Neural progenitor cell (in vitro differentiated cells): ENCODE measurements at places on chromosomes 6 and 20. TPM values are rescaled to one million over a fixed set of nuclear protein-coding genes. Genes with fewer than 3 reads are reported as not detected.

- H3K27ac ChIP-seq = no peak overlapping the region
- no peak overlapping the region for H3K4me3 ChIP-seq
- DNase-seq = no peak
- no peaks in the 10 kb centered on the region for H3K36me3 ChIP-seq
- H3K4me1 ChIP-seq = no peaks in the 10 kb centered on the region
- H3K27me3 ChIP-seq = no peaks in the 10 kb centered on the region
Observed at GRCh38 chr6:167993169-167993568, 4.3 kb upstream of the KIF25 start.

DNA sequence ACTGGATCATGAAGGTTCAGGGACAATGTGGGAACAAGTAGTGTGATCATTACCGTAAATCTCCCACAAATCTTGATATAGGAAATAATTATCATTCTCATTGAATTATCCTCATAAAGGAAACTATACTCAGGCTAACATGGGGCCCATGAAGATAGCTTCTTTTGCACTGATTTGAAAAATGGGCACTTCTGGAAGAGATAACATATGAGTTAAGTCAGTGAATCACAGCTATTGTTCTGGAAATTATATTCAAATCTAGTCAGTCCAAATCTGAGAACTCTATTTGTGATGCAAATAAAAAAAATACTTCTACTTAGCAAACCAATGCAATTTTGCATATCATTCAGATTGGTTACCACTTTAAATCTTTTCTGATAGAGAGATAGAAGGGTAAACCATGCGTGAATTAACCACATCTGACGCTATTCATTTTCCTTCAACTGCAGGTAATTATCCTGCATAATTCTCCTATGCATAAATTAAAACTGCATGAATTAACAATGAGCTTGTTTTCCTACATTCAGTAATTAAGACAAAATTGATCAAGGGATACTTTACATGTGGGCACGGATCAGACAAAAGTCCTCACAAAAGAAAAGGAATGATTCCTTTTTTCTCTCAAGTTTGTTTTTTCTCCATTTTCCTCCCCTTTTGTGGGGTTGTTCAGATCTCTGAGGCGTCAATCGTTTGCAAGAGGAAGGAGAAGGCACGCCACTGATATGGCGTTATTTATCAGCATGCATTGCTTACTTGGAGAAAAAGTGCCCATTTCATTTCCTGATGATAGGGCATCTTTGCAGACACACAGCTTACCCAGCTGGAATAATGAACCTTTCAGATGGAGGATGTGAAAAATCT, 36.4 kb downstream of the RIPOR2 start:
- H3K4me1 ChIP-seq = peaks cover 4% of the 10 kb centered on the region
- DNase-seq = no peak
- H3K4me3 ChIP-seq = no peak overlapping the region
- H3K27me3 ChIP-seq = no peaks in the 10 kb centered on the region

Gene SPATS1
- 0.25 TPM in 1 of 2 replicates, not detected in the other for total RNA-seq

Gene C20orf141
- total RNA-seq = not detected in 2 replicates

Gene SIRPB2
- not detected in 2 replicates for total RNA-seq

GRCh38 chr6:28693751-28694443, 168.2 kb downstream of the GPX5 start:
- H3K27me3 ChIP-seq = peaks cover 76% of the 10 kb centered on the region
- peak; percentile 68 for DNase-seq
- H3K36me3 ChIP-seq = no peaks in the 10 kb centered on the region
- H3K4me1 ChIP-seq = peaks cover 6% of the 10 kb centered on the region
- peak overlapping the region; percentile 41 for H3K4me3 ChIP-seq

Gene TUBB2A
- 57.9 and 117 TPM in 2 replicates for total RNA-seq

- H3K4me3 ChIP-seq = no peak overlapping the region
- DNase-seq = no peak
- no peaks in the 10 kb centered on the region for H3K27me3 ChIP-seq
- no peaks in the 10 kb centered on the region for H3K4me1 ChIP-seq
- no peak overlapping the region for H3K27ac ChIP-seq
- no peaks in the 10 kb centered on the region for H3K36me3 ChIP-seq
Observed at GRCh38 chr6:69758214-69758613, 38.6 kb downstream of the LMBRD1 start.

Gene SYCP2L
- total RNA-seq = 8.9 and 12.5 TPM in 2 replicates

DNA sequence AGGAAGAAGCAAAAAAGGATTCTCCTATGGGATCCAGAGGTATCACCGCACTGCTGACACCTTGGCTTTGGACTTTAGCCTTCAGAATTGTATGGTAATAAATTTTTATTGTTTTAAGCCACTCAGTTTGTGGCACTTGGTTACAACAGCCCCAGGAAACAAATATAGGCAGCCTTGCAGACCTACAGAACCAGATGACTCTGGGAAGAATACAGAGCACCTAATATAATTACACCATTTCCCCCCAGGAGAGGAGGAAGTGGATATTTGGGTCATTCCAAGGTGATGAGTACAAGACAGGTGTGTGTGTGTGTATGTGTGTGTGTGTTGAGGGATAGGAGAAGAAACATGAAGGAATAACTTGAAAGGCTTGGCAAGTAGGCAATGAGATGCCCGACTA, 84.2 kb upstream of the ENPP5 start:
- no peak overlapping the region for H3K4me3 ChIP-seq
- H3K4me1 ChIP-seq = no peaks in the 10 kb centered on the region
- DNase-seq = no peak

Gene APCDD1L
- not detected in 2 replicates for total RNA-seq

DNA sequence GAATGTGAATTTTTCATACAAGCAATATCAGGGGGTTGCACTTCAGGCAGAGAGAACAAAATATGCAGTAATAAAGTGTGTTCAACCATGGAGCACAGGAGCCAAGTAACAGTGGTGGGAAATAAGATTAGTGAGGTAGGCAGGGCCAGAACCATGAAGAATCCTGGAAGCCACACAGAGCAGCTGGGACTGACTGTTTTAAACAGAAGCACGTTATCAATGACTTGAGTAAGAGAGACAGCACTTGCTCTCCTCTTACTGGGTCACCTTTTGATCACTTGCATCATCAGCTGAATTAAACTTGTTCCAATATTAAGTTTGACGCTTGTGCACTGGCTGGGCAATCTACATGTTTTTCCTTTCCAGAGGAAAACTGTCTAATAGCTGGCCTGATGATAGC, 238.5 kb downstream of the TBX18 start:
- H3K4me3 ChIP-seq = no peak overlapping the region
- H3K4me1 ChIP-seq = no peaks in the 10 kb centered on the region
- H3K27ac ChIP-seq = no peak overlapping the region
- no peaks in the 10 kb centered on the region for H3K36me3 ChIP-seq

- no peaks in the 10 kb centered on the region for H3K27me3 ChIP-seq
- DNase-seq = no peak
- H3K4me1 ChIP-seq = no peaks in the 10 kb centered on the region
- no peak overlapping the region for H3K27ac ChIP-seq
- H3K4me3 ChIP-seq = no peak overlapping the region
Observed at GRCh38 chr6:114007516-114007915, 36.6 kb upstream of the HDAC2 start.

Gene SLC35D3
- 0.58 TPM in 1 of 2 replicates, not detected in the other for total RNA-seq

DNA sequence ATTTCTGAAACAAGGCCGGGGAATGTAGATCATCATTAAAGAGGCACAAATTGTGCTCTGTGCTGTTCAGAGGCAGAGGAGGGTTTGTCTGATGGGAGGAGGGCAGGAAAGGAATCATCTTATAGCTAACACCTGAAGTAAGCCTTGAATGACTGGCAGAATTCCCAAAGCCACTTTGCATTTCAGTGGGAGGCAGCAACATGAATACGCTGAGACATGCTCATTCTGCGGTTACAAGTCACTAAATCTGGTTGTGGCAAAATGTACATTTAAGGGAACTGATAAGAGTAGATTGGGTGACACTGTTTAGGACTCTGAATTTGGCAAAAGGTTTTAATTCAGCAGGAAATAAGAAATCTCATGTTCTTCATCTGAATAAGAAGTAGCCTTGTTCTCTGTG, 4.4 kb upstream of the COL19A1 start:
- H3K27me3 ChIP-seq = peaks cover 36% of the 10 kb centered on the region
- peaks cover 19% of the 10 kb centered on the region for H3K4me1 ChIP-seq
- no peak overlapping the region for H3K27ac ChIP-seq
- H3K36me3 ChIP-seq = no peaks in the 10 kb centered on the region
- no peak for DNase-seq
- no peak overlapping the region for H3K4me3 ChIP-seq

Gene DYNLT1
- 71.1 and 82.8 TPM in 2 replicates for total RNA-seq

Gene C20orf204
- total RNA-seq = 0.04 and 0.96 TPM in 2 replicates

Gene LRRC73
- total RNA-seq = 0.37 TPM in 1 of 2 replicates, not detected in the other

Gene MYLK2
- total RNA-seq = 0.22 TPM in 1 of 2 replicates, not detected in the other
